ENCODE measurements at places on chromosomes 7 and 10. TPM values are rescaled to one million over a fixed set of nuclear protein-coding genes. Genes with fewer than 3 reads are reported as not detected.

Gene SLC29A4
- total RNA-seq = 0.24 TPM

Gene IQUB
- total RNA-seq = 0.27 TPM

Gene SOSTDC1
- not detected for total RNA-seq

GRCh38 chr7:68823996-68824780, 774.1 kb upstream of the AUTS2 start:
- no peak overlapping the region for H3K4me3 ChIP-seq
- no peaks in the 10 kb centered on the region for H3K36me3 ChIP-seq
- H3K27ac ChIP-seq = no peak overlapping the region
- DNase-seq = no peak
